ENCODE measurements at places on chromosomes 1 and 21. TPM values are rescaled to one million over a fixed set of nuclear protein-coding genes. Genes with fewer than 3 reads are reported as not detected.
A peak's percentile ranks its signal among the peaks of the same experiment; 100 is the strongest.

RGS18 gene
- total RNA-seq, result not detected

SERPINC1 gene
- total RNA-seq, result 205 TPM

- H3K4me3 ChIP-seq, result no peak overlapping the region
- H3K4me1 ChIP-seq, result no peaks in the 10 kb centered on the region
- no peak overlapping the region for H3K27ac ChIP-seq
- no peak for DNase-seq
- no peaks in the 10 kb centered on the region for H3K27me3 ChIP-seq
- H3K36me3 ChIP-seq, result no peaks in the 10 kb centered on the region
Observed at GRCh38 chr1:209072481-209072880, 511.0 kb upstream of the CAMK1G start.

DNA sequence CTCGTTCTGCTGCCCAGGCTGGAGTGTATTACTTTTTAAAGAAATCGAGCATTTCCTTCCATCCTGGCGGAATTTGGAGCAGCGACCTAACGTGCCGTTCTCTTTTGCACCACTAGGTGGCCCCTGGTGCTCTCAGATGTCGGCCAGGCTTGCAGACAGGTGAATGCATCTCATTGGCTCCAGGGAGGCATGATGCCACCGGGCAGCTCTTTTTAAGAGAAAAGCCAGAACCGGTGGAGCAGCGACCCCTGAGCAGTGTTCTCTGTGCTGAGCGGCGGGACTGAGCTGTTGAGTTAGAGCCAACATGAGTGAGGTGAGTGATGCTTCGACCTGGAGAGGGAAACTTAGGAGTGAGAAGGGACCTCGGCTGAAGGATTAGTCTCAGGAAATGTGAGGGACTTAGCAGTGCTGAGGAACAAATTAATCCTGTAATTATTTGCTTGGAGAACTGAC is at the start of gene PCP4:
TSS of gene PCP4 (plus strand) at position 241 of the 453 bp plus-strand sequence. CDS start at position 305, 64 bp downstream.
- no peak within 1 kb of the TSS for H3K27ac ChIP-seq
- H3K4me3 ChIP-seq, result no peak within 1 kb of the TSS
- peak; percentile 7 for DNase-seq

GRCh38 chr1:227790034-227790400 is 25.5 kb upstream of the PRSS38 start:
- no peaks in the 10 kb centered on the region for H3K36me3 ChIP-seq
- H3K27ac ChIP-seq, result no peak overlapping the region
- DNase-seq, result no peak
- H3K4me1 ChIP-seq, result peaks cover 24% of the 10 kb centered on the region

Measured in HepG2 (cell line).